Astrocyte (in vitro differentiated cells and primary cell): ENCODE measurements at places on chromosomes 3 and 15.

DNA sequence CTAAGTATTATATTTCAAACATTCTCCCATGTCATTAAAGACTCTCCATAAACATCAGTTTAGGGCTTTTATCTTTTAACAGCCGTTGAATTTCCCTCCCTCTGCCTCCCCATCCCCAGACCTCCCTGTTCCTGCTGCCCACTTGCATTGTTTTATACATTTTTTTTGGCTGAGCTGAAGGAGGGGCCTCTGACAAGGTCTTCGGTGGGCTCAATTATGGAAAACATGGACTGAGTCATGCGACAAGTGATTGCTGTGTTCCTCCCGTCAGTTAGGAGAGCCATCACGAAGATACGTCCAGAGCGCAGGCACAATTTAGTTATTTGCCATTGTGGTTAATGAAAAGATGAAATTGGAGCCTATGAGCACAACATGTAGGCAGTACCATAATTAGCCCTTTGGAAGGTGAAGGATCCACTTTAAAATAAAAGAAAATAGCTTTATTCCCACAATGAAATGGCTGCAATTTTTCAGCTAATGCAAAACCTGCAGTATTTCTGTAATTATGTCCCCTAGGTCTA is 12.0 kb upstream of the NMNAT3 start:
- DNase-seq, result no peak

DNA sequence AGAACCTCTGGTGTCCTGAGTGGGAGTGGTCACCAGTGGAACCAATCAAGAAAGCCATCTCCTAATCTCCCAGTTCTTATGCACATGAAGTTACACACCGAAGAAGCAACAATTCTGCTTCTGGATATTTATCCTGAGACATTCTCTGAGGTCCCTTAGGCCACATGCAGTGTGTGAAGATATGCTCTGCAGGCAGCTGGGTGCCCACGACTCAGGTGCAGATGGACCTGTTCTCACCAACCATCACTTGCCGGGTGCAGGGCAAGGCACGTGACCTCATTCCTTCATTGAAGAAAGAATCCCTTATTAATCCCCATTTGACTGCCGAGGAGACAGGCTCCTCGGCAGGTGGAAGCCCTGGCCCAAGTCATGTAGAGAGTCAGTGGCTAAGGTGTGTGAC is 79.8 kb downstream of the WNT7A start:
- DNase-seq, result no peak

DNA sequence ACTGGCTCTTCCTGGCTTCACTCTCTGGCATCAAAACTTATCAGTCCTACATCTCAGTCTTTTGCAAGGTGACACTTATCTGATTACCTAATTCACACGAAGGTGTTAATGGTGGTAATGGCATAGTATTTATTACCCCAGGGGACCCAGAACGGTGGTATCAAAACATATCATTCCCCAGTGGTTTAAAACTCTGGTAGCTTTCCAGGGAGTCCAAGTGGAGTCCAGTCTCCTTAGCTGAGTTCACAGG is 41.3 kb downstream of the SMAD3 start:
- no peak for DNase-seq

- no peak for DNase-seq
Measured at GRCh38 chr3:69827127-69827526, 87.9 kb downstream of the MITF start.

DNA sequence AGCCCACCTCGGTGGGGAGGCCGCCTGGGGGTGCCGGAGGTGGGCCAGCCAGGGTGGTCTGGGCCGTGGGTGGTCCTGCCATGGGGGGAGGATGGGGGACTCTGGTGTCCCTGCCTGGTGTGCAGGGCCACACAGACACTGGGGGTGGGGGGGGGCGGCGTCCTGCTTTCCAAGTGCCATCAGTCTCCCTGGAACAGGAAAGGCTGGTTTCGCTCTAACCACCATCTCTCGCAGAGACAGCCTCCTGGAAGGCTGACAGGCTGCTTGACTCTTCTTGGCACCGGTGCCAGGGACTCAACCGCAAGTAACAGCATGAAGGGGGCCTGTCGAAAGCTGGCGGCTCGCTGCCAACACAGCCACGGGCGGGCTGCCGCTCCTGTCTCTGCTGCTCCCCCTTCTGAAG is 40.3 kb downstream of the RGMA start:
- DNase-seq, result peak; percentile 32

DNA sequence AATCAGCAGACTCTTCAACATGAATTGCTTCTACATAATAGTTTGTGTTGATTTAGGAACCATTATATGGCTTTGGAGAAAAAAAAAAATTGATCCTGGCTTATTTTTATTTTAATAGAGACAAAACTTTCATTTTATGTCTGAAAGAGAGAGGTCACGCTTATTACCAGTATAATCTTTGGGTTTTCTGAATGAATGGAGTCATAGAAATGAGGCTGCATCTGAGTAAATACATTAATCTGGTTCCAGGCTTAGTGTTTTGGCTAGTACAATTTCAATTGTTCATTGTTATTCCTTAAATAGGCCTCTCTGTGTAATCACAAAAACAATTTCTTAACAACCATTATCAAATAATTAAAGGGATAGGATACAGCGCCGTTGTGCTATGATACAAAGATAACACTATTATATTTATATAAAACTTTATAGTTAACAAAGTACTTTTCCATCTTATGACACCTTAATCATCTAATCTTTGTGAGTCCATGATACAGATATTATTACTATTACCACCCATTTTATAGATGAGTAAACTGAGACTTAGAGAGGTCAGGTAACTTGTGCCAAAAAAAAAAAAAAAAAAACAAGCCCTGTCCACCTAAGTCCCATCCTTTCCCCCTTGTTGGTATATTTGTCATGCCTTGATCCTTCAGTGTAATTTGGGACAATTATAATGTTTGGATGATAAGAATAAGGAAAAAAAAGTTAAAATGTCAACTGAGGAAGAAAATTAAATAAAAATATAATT is 41.8 kb upstream of the GOLM2 start:
- DNase-seq, result no peak

DNA sequence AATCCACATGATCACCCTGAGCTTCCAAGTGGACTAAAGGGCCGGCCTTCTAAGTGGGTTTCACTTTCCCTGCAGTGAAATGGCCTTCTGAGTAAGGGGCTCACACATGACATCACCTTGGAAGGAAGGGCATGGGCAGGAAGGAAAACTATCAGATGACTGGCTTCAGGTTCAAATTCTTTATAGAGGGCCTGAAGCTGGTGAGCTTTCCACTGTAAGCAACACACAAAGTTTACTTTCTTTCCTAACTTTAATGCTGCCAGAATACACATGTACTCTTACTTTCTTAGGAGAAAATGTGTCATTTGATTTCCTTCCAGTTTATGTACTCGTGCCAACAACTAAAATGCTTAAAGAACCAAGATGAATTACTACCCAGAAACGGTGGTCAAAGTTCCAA is 475.6 kb downstream of the FOXP1 start:
- peak; percentile 61 for DNase-seq
